ENCODE measurements at places on chromosomes 6 and 20. TPM values are rescaled to one million over a fixed set of nuclear protein-coding genes. Genes with fewer than 3 reads are reported as not detected.

DNA sequence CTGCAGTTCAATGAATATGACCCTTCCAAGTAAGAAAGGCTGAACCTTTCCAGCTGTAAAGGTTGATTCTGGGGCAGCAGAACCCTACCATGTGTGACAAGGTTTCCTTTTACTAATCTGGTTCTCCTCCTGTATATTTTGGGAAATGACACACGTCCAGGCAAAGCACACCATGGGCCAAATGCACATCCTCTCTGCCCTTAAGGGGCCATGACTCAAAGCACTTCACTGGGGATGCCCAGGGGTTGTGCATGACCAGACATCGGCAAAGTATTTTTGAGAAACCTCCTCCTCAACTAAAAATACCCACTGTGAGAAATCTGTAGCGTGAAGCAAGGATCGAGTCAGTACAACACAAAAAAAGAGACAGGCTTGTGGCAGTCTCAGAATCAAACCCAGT is 174.7 kb downstream of the BACH2 start:
- no peak for DNase-seq

- DNase-seq = no peak
Observed at GRCh38 chr20:1087311-1087905, 31.0 kb upstream of the PSMF1 start.

- DNase-seq = no peak
Observed at GRCh38 chr6:53214172-53214571, 65.5 kb upstream of the GCM1 start.

- DNase-seq = no peak
Observed at GRCh38 chr6:111683157-111683556, 77.5 kb upstream of the TRAF3IP2 start.

DNA sequence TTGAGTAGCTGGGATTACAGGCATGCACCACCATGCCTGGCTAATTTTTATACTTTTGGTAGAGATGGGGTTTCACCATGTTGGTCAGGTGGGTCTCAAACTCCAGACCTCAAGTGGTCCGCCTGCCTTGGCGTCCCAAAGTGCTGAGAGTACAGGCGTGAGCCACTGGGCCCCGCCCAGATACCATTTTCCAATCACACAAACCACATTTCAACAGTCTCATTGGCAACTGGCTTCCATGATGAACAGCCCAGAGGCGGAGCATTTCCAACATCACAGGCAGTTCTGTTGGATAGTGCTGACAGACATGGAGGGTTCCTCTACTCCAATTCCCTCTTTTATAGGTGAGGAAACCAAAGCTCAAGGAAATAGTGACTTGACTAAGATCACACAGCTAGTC is 43.9 kb upstream of the PLCB4 start:
- no peak for DNase-seq

DNA sequence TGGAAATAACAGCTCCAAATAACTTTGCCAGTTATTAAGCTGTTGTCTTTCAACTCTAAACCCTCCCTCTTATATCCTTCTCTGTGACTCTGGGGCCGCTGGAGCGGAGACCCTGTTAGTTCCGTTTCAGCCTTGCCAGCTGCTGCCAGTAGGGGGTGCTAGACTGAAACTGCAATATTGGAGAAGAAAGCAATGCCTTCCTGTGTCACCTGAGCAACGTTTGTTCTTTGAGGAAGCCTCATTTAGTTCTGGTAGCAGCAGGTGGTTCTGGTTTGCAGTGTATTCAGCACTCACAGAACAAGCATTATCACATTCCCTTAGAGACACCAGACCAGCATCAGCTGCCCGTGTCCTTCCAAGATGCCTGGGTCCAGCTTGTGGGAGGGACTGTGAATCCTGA is 22.9 kb upstream of the JAG1 start:
- peak; percentile 62 for DNase-seq

- no peak for DNase-seq
Observed at GRCh38 chr6:125224231-125224861, 70.8 kb downstream of the TPD52L1 start.

Gene TSPO2
- not detected for total RNA-seq

DNA sequence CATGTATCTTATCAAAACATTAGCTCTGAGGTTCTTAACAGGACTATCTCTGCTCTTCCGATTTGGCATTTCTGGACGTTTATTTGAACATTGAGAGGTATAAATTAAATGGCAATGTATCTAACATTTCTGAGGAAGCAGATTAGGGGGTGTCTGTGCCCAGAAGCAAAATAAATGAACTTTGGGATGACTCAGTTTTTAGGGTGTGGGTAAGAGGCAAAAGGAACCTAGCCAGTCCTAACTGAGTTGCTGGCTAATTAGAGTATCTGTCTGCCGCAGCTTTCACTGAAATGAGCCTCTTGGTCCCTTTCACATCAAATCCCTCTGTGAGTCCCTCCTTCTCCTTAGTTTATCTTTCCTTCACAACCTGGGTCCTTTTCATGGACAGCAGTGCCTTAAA is 1.1 kb downstream of the RNF144B start:
- DNase-seq = no peak

DNA sequence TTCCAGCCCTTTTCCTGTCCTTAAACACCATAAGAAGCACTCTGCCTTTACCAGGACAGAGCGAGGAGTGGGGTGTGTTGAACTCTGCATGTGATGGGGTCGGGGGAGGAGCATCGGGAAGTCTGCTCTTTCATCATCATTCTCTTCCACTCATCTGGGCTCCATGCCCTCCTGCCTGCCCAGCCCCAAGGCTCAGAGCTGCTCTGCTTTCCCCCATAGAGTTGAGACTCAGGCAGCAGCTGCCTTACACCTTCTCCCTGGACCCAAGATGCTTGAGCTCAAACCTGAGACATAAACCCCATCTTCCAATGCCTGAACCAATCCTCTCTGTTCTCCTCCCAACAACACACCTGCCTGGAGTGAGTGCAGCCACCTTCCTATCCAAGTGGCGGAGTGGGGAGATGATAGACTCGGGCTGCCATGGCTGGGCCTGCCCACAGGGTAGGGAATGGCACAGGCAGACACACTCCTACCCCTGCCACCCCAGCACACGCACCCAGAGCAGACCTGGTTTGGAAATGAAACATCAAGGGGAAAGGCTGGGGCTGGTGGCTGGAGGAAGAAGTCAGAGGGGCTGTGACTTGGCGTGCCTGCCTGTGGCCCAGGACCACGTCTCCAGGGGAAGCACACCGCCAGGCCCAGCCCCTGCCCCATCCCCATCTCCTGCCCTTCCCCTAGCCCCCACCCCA is 28.4 kb downstream of the TFEB start:
- no peak for DNase-seq

All from H9 (cell line).